Activated CD4-positive, alpha-beta T cell treated with anti-CD3 and anti-CD28 coated beads, Interleukin-2, Interleukin-4, amounts not matched to agents 100 ng/mL and 50 ng/mL, durations not matched to agents 16 hours and 8 hours (primary cell): ENCODE measurements at places on chromosomes 5 and 9.
A peak's percentile ranks its signal among the peaks of the same experiment; 100 is the strongest.

DNA sequence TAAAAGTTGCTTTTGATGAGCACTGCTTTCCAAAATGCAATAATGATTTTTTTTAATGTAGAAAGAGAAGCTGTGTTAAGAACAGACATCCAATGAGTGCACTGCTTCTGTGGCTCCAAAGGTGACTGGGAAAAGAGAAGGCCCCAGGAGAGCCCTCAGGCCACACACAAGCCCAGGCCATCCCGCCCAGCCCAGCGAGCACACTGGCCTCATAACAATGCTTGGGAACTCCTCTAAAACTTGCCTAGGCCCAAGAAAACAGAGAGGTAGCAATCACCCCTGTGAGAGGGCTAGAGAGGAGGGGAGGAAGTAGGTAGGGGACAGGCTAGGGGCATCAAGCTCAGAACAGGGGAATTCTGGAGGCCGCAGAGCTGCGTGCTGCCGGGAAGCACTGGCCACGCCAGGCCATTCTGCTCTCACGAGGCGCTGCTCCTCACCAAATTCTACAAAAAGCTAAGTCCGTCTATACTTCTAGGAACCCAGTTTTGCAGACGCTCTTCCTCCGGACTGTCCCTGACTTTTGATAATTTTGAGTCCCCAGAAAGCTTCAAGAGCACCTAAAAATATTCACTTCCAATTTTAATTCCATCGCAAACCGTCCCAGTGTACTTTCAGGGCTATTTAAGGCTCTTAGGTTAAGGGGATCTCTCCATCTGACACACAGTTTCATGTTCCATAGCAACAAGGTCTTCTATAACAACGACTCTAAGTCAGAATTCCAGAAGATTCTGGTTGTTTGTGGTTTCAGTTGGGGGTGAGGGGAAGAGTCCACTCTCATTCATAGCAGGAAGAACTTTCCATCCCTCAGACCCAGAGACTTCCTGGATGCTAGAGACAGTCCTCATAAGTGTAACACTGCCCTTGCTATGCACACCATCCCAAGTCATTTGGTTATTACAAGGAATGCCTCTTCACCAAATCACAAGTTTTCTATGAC lies 51.0 kb downstream of the HABP4 start:
- no peak for DNase-seq

- no peak for DNase-seq
Measured at GRCh38 chr9:107108342-107109130, 174.5 kb upstream of the RAD23B start.

- DNase-seq: no peak
Measured at GRCh38 chr9:84943482-84944050, 274.0 kb downstream of the NTRK2 start.

DNA sequence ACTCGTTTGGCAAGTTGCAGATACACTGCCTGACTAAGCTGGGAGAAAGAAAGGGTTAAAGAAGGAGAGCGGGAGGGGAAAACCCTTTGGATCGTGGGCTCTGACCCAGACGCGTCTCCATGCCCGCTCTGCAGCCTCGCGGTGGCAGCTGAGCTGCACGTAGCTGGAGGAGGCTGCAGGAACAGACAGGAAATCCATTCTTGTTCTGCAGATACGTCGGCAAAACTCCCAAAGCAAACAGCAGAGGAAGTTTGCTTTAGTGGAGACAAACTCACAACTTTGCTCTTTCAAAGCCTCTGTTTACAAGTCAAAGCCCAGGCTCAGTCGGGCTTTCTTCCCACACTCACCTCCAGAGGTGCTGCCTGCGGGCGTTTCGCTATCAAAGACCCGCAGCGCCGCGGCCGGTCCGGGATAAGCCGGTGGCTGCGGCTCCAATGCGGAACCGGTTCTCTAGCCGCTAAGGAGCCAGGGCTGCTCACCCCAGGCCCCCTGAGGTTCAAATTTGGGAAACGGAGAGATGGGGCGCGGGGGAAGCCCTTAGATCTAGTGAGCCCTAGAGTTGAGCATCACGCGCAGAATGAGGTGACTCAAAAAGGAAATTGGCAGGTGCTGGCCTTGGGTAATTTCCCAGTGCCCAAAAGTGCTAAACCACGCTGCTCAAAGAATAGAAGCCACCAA lies 60.7 kb downstream of the MAT2B start:
- peak; percentile 19 for DNase-seq

DNA sequence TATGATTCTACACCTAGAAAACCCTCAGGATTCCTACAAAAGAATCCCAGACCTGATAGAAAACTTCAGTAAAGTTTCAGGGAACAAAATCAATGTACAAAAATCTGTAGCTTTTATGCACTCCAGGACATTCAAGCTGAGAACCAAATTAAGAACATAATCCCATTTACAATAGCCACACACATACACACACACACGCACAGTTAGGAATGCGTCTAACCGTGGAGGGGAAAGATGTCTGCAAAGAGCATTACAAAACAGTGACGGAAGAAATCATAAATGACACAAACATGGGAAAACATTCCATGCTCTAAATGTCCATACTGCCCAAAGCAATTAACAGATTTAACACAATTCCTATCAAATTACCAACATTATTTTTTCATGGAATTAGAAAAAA lies 51.4 kb upstream of the CAST start:
- DNase-seq: no peak

- DNase-seq: no peak
Measured at GRCh38 chr5:55927861-55928655, 66.7 kb downstream of the IL6ST start.

GRCh38 chr5:113804264-113804663 lies 290.8 kb downstream of the YTHDC2 start:
- no peak for DNase-seq

DNA sequence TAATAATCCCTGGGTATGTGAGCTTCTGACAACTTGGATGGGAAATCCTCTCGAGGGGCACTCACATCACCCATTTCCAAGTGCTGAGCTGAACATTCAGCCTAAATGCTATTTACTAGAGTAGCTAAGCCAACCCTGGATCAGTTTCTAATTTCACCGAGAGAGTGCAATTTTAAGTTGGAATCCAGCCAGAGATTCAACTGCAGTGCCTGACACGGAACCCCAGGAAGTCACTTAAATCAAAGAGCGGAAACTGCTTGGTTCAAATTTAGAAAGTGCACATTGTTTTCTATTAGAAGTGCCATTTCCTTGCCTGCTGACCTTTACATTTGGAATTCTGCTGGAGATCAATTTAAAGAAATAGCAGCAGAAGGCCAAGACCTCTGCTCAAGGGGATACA lies 8.8 kb downstream of the SPRY4 start:
- DNase-seq: no peak

- no peak for DNase-seq
Measured at GRCh38 chr9:114994768-114995167, 64.4 kb upstream of the TNFSF8 start.

- DNase-seq: no peak
Measured at GRCh38 chr9:75130172-75130571, 41.9 kb downstream of the OSTF1 start.

DNA sequence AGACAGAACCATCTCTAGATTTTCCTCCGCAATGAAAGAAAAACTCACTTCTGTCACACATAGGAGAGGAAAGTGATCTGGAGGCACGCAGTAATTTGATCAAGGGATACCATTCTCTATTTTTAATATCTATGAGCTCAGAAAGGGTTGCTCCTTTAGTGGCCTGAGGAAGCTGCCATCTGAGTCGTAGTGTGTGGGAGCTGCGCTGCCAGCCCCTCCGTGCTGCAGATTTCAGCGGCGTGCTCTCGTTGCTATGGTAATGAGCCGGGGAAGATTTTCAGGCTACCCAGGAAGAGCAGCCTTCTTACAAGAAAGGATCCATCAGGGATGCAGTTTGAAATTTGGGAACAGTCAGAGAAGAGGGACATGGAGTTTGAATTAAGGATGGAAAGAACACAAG lies 17.1 kb upstream of the GOLM1 start:
- no peak for DNase-seq

- DNase-seq: no peak
Measured at GRCh38 chr5:171688696-171689495, 96.7 kb upstream of the SMIM23 start.
